ENCODE measurements at places on chromosomes 16 and 17. TPM values are rescaled to one million over a fixed set of nuclear protein-coding genes. Genes with fewer than 3 reads are reported as not detected.

DNA sequence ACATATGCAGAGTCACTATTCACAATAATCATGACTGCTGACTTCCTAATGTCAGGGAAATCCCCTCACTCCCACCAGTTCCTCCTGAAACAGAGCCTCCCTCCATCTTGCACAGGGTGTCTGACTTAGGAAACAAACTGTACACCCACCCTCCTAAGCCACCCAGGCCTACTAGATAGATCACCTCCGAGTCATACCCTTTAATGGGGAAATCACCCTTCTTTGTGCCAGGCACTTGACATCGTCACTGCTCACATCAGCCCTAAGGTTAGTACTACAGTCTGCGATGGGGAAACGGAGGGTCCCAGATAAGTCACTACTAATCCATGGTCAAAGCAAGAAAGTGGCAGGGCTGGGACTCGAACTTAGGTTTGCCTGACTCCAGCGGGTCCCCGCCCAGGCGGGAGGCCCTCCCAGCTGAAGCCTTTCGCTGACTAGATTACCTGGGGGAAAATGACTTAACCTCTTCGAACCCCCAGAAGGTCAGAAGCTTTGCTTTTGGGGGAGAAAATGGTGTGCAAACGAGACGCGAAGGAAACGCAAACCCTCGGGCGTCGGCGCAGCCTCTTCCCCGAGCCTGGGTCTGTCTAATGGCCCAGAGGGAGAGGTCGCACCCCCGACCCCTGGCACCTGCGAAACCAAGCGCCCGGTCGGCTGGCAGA, 3.4 kb upstream of the MLLT6 start:
- DNase-seq: peak; percentile 75

- peak; percentile 31 for DNase-seq
These were observed 56.0 kb downstream of the MEAK7 start for GRCh38 chr16:84448444-84448843.

DNA sequence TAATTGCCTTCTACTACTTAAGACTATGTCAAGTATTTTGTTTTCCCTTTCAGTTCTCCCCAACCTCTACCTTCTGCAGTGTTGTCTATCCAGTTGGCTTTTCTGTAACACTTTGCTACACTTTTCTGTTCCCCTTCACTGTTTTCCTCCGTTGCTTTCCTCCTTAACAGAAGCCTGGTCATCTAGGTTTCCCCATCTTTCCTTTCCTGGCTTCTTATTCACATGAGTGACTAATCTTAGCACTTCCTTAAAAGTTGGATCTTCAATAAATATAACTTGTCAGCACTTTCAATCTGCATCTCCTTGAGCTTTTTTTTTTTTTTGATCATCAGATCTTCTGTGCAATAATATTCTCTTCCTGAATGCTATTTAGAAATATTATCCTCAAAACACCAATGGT, 2.8 kb upstream of the SLFN11 start:
- no peak for DNase-seq

DNA sequence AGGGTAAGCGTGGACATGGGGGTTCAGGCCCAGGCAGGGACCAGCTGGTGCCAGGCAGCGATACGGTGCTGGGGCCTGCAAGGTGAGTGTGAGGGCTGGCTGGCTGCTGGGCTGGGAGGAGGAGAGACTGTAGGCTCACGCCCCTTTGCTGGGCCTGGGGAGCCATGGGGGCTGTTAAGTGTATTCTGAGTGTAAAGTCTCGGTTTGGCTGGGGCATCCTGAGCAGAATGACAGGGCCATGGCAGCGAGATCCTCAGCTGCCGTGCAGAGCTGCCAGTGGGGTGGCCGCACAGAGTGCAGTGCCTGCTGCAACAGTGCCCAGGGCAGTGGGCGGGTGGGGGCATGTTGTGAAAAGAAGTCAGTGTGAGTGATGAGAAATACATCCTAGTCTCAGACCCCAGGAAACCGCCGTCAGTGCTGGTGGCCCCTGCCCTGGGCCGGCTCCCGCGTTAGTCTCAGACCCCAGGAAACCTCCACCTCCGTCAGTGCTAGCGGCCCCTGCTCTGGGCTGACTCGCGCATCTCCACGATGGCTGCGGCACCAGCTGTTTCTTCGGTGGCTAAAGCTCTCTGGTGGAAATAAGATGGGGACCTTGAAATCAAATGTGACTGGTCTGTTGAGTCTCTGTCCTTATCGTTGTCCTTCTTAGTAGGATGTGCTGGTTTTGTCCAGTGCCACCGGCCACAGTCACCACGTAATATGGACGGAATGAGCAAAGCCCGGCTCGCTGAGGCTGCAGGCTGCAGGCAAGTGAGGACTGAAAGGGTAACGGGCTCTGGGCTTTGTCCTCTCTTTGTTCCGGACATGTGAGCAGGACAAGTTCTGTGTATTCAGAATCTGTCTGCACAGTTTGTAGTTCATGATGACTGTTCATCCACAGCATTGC, 22.9 kb downstream of the ACSF3 start:
- DNase-seq: no peak

GRCh38 chr16:89410794-89411309, 79.5 kb downstream of the ANKRD11 start:
- DNase-seq: no peak

DNA sequence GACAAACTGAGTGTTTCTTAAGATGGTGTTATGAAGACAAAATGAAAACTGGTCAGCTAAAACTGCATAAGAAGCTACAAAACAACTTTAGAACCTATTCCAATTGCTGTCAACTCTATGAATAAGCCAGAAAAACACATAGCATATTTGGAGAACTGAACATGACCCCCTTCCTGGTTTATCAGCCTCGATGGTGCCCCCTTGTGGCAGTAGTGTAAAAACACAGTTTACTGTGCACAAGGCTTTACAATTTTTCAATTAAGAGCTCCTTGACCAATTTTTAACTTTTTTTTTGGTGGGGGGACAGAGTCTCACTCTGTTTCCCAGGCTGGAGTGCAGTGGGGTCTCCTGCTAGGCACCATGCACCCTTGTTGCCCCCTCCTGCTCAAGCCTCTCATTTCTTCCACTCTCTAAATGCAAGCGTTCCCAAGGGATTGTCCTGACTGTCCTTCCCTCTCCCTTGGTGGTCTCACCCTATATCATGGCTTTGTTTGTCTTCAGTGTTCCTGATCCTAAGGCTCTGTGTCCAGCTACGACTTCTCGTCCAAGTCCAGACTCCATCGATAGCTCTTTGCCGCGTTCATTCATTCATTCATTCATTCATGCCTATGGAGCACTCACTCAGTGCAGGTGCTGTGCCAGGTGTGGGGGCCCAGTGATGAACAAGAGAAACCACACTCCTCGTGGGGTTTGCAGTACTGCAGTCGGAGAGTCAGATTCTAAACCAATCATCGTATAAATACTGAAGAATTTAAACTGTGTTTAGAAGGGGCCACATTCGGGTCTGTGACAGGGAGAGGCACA, 7.5 kb downstream of the EIF1 start:
- peak; percentile 83 for DNase-seq

GRCh38 chr16:56269811-56270684, 78.8 kb downstream of the GNAO1 start:
- no peak for DNase-seq

GRCh38 chr17:57288040-57288772, 31.9 kb downstream of the MSI2 start:
- no peak for DNase-seq

The CA7 gene
- not detected for total RNA-seq

The IRX5 gene
- 0.13 TPM for total RNA-seq

The CALB2 gene
- total RNA-seq: 2.8 TPM

The GALR2 gene
- not detected for total RNA-seq

The CCL18 gene
- 58.8 TPM for total RNA-seq

The SMURF2 gene
- 29.8 TPM for total RNA-seq
